ENCODE measurements at places on chromosomes 3 and 15.
A peak's percentile ranks its signal among the peaks of the same experiment; 100 is the strongest.

- DNase-seq, result no peak
These were observed 43.7 kb upstream of the ROPN1 start for GRCh38 chr3:124035463-124036121.

GRCh38 chr15:92821491-92822116 is 78.5 kb upstream of the CHD2 start:
- no peak for DNase-seq

- no peak for DNase-seq
These were observed 1161.4 kb downstream of the OTOL1 start for GRCh38 chr3:162658003-162658402.

- DNase-seq, result no peak
These were observed 154.6 kb downstream of the NUP210 start for GRCh38 chr3:13265507-13265906.

- no peak for DNase-seq
These were observed 53.0 kb upstream of the GSK3B start for GRCh38 chr3:120147072-120147871.

DNA sequence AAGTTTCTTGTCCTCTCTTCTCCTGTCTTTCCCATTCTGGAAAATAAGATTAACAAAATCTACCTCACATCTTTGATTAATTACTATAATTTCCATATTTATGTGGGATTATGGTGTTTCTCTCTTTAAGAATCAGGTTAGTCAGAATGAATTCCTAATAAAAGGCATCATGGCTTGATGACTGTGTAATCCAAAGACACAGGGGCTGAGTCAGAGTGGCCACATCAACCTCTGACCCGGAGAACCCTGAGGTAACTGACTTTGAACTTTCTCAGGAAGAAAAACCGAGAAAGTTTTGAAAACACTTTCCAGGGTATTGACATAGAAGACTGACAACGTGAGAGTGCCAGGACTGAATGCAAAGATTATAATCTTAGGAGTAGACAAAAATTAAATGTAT is 170.3 kb upstream of the MCTP2 start:
- no peak for DNase-seq

GRCh38 chr3:107345822-107346405 is 31.3 kb upstream of the CCDC54 start:
- DNase-seq, result no peak

GRCh38 chr3:2246873-2247648 is 148.4 kb downstream of the CNTN4 start:
- DNase-seq, result no peak

GRCh38 chr3:188956839-188957489 is 214.8 kb upstream of the TPRG1 start:
- peak; percentile 59 for DNase-seq

- DNase-seq, result peak; percentile 98
These were observed 145.2 kb downstream of the KLF13 start for GRCh38 chr15:31471731-31472430.

- no peak for DNase-seq
These were observed 16.4 kb downstream of the STAB1 start for GRCh38 chr3:52511509-52511908.

DNA sequence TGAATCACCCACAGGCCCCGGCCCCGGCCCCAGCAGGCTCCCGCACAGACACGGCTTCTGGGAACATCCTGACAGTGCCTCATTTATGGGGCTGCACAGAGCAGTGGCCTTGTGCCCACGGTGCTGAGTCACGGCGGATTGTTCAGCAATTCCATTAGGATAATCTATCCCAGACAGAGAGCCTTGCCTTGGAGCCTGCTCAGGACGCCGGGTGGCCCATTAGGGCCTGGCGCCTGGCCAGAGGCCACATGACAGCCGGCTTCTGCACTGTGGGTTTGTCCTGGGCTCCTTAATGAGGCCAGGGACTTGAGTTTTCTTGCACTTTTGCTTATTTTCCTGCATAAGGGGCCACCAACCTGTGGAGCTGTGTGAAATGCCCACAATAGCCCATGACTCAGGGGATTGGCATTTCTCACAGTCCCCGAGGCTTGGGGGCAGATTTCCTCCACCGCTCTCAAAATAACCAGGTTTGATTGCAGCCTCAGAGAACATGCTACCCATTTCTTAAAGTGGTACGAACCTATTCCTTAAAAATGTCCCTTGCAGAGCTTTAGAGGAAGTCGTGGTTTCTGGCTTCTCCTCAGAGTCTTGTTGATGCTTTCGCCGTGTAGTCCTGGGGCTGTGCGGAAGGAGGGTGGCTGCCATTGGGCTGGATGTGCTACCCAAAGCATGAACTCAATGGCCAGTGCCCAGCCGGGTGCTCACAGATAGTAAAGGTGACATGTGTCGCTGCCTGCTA is 19.0 kb downstream of the SYNM start:
- DNase-seq, result peak; percentile 91

- no peak for DNase-seq
These were observed 78.5 kb downstream of the CD200 start for GRCh38 chr3:112411425-112411824.

- DNase-seq, result peak; percentile 56
These were observed at the start of gene TM6SF1 for GRCh38 chr15:83106994-83107840. TSS of gene TM6SF1 (plus strand) at chr15:83107645. CDS start at chr15:83107681, 36 bp downstream.

DNA sequence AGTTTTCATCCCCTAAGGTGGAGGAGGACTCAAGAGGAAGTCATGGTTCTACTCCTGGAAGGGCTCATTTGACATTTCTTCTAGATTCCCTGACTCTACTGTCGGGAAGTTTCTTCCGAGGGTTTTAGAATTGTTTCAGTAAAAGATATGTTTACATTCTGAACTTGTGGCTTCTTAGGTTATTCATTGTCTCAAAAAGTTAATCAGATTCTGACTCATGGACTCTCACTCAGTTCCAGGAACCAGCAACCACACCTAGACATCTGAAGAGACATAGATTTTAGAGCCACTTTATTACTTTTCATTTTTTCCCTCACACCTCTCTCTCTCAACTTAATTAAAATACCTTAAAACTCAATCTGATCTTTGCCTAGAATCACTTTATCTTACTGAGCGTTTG is 862.6 kb downstream of the AGBL1 start:
- no peak for DNase-seq

DNA sequence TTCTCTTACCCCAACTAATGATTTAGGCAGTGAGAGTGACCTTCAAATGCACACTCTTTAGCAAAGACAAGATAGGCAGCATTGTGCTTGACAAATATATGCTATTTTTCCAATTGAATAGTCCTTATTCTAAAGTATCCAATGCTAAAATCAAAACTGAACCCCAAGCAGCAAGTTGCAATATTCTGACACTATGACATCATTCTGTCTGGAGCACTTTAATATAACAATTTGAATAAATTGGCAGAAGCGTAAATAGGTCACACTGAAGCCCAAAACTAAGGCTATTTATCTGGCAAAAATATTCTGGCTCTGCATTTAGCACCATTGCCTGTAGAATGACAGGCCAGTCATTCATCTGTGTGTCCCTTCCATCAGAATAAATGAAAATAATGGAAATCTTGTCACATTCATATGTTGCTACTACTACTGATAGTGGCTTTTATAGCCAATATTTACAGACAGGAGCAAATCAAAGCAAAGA is 2.9 kb downstream of the CBLB start:
- DNase-seq, result no peak

- peak; percentile 96 for DNase-seq
These were observed at the start of gene CHD2 for GRCh38 chr15:92899948-92900730. TSS of gene CHD2 (plus strand) at chr15:92900324. CDS start at chr15:92901238, 914 bp downstream.

GRCh38 chr3:194973366-194974000 is 287.8 kb downstream of the FAM43A start:
- no peak for DNase-seq

GRCh38 chr15:66703540-66703941 is 1.5 kb downstream of the SMAD6 start:
- DNase-seq, result no peak

- no peak for DNase-seq
These were observed 62.7 kb upstream of the ZNF148 start for GRCh38 chr3:125437631-125438435.

DNA sequence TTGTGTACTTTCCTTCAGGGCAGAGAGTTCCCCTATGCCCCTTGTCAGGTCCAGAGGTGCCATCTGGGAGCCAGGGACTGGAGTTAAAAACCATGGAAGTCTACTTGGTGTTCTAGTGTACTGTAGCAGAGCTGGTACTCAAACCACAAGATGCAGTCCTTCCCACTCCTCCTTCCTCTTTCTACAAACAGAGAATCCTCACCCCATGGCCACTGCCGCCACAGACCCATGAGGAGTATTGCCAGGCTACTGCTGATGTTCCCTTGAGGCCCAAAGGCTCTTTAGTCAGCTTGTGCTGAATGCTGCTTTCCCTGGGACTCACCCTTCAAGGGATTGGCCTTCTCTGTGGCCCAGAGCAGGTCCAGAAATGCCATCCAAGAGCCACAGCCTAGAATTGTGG is 229.2 kb upstream of the ZPLD1 start:
- DNase-seq, result no peak

GRCh38 chr3:104510131-104510849 is 856.4 kb upstream of the ALCAM start:
- DNase-seq, result no peak

- no peak for DNase-seq
These were observed 83.5 kb downstream of the FOXB1 start for GRCh38 chr15:60087561-60087960.

GRCh38 chr3:62096521-62096920 is 276.8 kb downstream of the FEZF2 start:
- DNase-seq, result no peak

DNA sequence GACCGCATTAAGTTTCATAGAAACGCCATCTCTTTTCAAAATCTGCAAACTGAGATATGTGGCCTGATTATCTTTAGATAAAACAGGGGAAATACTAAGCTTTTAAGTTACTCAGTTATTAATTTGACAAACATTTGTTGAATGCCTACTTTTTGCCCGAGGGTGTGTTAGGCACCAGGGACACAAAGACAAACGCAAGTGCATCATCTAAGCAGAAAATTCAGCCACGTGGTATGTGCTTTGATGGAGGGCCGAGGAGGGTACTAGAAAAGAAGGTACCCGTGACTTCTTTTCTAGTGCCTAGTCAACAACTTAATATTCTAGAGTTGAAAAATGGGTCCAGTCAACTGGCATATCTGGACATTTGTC is 594.3 kb downstream of the MAGI1 start:
- DNase-seq, result no peak

DNA sequence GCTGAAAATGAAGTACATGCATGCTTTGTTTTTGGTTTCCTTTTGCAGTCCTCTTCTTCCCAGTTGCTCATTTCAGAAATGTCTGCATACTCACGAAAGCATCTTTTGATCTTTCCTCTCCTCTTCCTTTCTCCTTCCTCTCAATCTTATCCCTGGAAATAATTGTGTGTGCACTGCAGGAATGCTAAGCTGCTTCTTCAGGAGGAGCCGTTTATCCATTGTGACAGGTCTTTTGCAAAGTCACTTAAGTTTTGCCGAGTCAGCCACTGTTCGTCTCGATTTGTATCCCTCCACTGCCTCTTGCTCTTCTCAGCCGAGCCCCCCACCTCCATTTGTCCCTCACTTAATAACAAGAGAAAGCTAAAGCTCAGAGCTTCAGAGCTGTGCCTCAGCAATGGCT is 597.6 kb downstream of the AGBL1 start:
- DNase-seq, result no peak

GRCh38 chr3:85252686-85253085 is 293.9 kb downstream of the CADM2 start:
- no peak for DNase-seq

DNA sequence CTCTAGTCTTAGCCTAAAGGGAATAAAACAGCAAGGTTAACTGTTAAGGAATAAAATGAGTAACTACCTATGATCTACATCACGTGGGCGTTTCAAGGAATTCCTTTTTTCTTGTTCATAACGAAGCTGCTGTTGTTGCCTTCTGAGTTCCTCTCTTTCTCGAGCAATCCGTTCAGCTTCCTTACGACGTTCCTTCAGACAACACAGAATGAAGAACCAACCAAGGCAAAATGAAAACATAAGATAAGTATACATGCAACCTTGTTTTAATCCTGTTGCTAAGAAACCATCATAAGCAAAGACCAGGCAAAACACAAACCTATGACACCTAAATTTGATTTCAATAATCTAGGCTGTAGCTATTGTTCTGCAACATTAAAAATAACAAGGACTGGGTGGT is 44.1 kb downstream of the SLTM start:
- DNase-seq, result no peak

DNA sequence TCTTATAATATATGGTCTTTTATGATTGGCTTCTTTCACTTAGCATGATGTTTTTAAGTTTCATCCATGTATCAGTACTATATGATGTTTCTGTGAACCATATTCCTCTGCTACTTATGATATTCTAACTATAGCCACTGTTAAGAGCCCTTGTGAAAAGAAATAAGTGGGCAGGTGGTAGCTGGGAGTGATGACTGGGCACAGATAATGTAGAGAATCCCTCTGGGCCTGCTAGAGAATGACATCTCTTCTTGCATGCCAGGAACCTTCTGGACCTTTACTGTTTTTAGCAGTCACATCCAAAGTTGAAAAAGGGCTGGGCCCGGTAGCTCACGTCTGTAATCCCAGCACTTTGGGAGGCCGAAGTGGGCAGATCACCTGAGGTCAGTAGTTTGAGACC is 10.2 kb downstream of the IDH3A start:
- DNase-seq, result no peak

- DNase-seq, result no peak
These were observed 100.9 kb upstream of the TLE3 start for GRCh38 chr15:70198441-70199123.

DNA sequence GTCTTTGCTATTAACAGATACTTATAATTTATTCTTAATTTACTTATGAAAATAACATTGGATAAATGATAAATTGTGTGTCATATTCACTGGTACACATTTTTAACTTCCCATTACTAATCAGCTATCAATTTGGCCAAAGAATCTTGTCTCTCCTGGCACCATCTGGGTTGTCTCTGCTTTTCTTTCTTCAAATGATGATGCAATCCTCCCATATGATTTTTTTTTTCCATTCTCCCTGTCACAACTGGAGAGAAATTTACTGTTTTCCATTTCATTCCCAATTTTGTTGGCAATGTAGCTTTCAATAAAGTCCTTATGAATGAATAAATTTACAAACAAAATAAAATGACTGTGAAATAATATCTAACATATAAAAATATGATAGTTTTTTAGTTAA is 743.7 kb upstream of the EPHA6 start:
- no peak for DNase-seq

GRCh38 chr15:59933607-59934006 is 70.5 kb upstream of the FOXB1 start:
- DNase-seq, result no peak

- no peak for DNase-seq
These were observed 13.4 kb upstream of the TBC1D5 start for GRCh38 chr3:17755836-17756235.

- no peak for DNase-seq
These were observed 42.1 kb upstream of the ATG7 start for GRCh38 chr3:11230125-11230524.

All from NCI-H524 (cell line).